ENCODE measurements at places on chromosomes 1 and 21.

DNA sequence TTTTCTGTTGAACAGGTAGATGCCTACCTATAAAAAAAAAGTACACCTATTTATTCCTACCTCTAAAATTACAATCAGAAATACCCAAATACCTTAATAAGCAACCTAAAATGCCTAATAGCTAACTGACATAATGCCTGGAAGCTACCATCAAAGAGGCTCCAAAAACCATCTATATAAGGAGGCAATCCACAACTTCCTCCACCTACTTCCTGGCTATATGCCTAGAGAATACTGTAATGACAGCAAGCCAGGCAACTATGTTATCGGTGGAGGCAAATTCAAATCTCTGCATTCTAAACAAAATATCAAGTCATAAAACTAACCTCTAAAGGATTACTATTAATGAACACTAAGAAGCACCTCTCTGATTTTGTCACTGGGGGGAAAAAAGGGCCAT, 10.1 kb downstream of the ZNF644 start:
- DNase-seq, result no peak

DNA sequence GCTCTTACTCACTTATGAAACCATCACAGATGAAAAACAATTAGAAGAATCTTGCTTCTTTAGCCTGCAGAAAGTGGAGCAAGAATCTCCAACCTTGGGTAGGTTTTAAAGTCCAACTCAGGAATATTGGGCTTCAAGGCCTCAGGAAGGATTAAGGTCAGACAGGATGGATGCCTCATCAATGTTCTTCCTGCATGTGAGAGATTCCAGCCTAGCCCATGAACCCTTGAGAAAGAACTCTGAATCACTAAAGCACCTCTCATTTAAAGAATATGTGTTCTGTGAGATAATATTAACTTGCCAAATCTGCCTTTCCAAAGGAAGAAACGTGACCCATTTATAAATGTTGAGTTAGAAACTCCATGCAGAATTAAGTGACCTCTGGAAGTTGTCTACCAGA, 345.2 kb upstream of the CAMK1G start:
- DNase-seq, result no peak

- no peak for DNase-seq
Observed at GRCh38 chr1:91673613-91674012, 173.0 kb downstream of the CDC7 start.

- DNase-seq, result no peak
Observed at GRCh38 chr1:111789666-111790316, 34.1 kb downstream of the DDX20 start.

GRCh38 chr1:230156068-230156467, 89.0 kb downstream of the GALNT2 start:
- no peak for DNase-seq

DNA sequence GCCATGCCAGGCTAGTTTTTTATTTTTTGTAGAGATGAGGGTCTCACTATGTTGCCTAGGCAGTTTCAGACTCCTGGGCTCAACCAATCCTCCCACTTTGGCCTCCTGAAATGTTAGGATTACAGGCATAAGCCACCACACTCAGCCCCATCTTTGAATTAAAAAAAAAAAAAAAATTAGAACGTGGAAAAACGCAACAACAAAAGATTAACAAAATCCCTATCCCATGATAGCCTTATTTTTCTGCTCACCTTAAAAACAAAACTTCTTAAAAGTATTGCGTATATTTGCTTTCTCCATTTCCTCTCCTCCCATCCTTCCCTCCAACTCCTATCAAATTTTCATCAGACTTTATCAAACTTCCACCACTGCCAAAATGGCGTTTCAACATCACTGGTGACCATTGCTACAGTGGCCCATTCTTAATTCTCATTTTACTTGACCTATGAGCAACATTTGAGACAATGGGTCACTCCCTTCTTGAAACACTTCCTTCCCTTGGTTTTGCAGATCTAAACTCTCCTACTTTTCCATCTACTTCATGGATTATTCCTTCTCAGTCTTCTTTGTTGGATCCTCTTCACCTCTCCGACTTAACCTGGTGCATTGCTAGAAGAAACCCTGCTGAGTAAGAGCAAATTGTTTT, 579 bp upstream of the ZNF684 start:
- DNase-seq, result peak; percentile 6

- no peak for DNase-seq
Observed at GRCh38 chr1:214966346-214966745, 116.2 kb upstream of the KCNK2 start.

GRCh38 chr1:16275591-16275990, 38.6 kb upstream of the CPLANE2 start:
- no peak for DNase-seq

GRCh38 chr1:29333008-29333407, 96.7 kb downstream of the PTPRU start:
- DNase-seq, result no peak

DNA sequence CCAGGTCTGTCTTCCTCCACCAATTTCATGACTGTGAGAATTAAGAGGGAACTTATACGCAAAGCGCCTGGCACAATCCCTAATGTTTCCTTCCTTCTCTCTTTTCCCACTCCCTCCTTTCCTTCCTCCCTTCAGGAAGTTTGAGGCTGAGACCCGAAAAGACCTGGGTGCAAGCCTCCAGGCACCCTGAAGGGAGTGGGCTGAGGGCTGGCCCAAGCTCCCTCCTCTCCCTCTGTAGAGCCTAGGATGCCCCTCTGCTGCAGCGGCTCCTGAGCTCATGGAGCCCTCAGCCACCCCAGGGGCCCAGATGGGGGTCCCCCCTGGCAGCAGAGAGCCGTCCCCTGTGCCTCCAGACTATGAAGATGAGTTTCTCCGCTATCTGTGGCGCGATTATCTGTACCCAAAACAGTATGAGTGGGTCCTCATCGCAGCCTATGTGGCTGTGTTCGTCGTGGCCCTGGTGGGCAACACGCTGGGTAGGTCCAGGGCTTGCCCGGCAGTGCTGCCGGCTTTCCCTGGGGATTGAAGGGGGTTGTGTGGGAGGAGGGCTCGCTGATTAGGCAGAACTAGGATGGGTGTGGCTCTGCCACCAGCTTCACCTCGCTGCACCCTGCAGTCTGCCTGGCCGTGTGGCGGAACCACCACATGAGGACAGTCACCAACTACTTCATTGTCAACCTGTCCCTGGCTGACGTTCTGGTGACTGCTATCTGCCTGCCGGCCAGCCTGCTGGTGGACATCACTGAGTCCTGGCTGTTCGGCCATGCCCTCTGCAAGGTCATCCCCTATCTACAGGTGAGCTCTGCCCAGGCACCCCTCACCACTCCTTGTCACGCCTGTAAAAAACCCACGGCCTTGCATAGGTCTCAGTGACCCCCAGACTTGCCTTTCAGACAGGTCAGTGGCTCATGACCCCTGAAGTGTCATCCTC, 1.7 kb downstream of the HCRTR1 start:
- DNase-seq, result no peak

GRCh38 chr1:150513351-150513791, 2.2 kb upstream of the FALEC start:
- DNase-seq, result no peak

GRCh38 chr1:172656576-172656975, 2.3 kb upstream of the FASLG start:
- DNase-seq, result no peak

DNA sequence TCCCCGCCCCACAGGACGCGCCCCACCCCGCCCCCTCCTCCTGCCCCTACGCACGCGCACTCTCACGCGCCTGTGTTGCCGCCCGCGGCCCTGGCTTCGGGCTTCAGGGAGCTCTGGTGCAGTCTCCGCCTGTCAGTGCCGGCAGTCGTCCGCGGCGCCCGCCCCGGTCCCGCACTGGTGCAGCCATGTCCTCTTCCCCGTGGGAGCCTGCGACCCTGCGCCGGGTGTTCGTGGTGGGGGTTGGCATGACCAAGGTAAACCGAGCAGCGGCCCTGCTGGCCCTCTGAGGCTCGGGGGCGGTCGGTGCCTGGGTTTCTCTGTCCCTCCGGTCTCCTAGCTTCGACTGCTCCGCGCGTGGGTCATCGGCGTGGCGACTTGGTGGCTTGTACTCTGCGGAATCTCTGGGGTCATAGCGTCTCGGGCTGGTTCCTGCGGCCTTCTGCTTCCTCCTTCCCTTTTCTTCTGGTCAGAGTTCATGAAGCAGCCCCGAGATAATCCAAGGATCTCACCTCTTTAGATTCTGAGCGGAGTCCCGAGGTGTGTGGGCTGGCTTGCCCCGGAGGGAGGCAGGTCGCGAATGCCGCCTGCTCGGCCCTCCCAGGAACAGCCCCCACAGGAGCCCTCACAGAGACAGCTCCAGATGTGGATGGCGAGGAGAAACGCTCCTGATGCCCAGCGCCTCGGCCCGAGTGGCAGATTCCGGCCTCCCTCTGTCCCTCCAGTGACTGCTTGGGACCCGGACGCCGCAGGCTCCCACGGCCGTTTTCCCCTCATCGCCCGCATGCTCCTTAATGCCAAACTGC, at the start of gene SCP2:
TSS of gene SCP2 (plus strand) at position 65 of the 803 bp plus-strand sequence. CDS start at position 186, 121 bp downstream.
- DNase-seq, result peak; percentile 84

GRCh38 chr1:61120998-61121397, 38.6 kb downstream of the NFIA start:
- no peak for DNase-seq

DNA sequence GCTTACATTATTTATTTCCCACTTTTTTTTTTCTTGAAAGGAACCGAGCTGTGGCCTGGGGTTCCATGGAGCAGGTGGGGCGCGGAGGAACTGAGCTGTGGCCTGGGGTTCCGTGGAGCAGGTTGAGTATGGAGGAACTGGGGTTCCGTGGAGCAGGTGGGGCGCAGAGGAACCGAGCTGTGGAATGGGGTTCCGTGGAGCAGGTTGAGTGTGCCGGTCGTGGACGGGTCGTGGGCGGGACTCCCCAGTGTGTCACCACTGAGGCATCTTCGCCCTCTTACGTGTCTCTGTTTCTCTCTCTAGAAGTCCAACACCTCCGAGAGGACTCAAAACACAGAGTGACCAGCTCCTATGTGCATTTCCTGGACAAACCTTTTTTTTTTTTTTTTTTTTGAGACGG, 1.2 kb upstream of the SCNN1D start:
- DNase-seq, result no peak

DNA sequence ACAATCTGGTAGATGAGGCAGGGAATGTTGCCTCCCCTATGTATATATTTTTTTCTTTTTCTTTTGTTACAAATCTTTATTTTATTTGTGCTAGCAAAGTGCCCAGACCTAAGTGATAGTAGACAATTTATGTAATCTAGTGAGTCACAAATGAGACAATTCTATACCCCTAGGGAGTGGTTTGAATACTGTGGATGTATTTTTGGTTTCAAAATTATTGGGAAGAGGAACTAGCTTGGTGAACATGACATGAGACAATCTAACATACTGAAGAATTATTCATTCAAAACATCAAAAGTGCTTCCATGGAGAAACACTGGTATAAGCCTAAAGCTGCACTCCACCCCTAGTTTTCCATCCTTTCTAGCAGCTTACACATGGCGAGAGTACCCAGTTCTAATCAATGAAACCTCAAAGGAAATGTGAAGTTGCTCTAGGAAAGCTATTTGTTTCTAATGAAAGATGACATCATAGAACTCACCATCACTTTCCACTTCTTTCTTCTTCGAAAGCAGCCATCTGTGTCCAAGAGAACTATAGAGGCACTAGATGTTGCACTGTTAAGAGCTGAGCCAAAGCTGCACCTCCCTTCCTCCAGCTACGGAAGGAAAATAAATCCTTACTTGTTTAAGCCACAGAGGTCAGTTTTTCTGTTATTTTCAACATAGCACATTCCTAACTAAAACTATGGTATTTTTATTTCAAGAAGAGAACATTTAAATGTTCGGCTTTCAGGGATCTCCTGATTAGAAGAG, 764.6 kb downstream of the LTN1 start:
- DNase-seq, result no peak

GRCh38 chr21:35674895-35675470, 385.3 kb downstream of the SETD4 start:
- no peak for DNase-seq

DNA sequence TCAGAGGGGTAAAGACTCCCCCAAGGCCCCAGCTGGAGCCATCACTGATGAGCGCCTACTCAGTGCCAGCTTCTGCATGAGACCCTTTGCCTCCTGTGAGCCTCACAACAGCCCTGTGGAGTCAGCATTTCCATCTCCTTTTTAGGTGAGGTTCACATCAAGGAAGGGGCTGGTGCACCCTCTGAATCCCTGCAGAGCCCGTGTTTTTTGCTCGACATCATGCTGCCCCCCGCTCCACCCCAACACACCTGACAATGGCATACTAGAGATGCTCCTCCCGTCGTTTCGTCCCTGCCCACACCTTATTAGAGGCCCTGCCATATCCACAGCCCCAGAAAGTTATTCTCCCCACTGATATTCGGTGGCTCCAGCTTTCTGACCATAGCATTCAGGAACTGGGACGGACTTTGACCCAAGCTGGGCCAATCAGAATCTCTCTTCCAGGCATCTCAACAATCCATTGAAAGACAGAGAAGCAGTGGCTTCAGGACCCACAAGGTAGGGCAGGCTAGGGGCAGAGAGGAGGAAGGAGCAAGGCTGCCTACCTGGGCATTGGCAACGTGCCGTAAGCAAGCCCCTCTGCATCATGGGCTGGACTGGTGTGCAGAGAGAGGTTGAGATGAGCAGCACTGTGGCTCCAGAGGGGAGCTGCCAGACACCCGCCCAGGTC, 32.7 kb downstream of the EPHA10 start:
- no peak for DNase-seq

- no peak for DNase-seq
Observed at GRCh38 chr21:9837946-9838737, 683.2 kb upstream of the TPTE start.

Measured in activated CD4-positive, alpha-beta T cell treated with anti-CD3 and anti-CD28 coated beads, Interleukin-2, amount 10 ng/mL, durations not matched to agents 7 days and 5 days (primary cell).